ENCODE measurements at places on chromosomes 11 and 22.
A peak's percentile ranks its signal among the peaks of the same experiment; 100 is the strongest.

GRCh38 chr11:95517453-95517852 is 272.1 kb downstream of the FAM76B start:
- no peak for DNase-seq

- no peak for DNase-seq
These were observed 57.5 kb upstream of the THY1 start for GRCh38 chr11:119480380-119481020.

- DNase-seq, result no peak
These were observed 24.7 kb upstream of the TIMP3 start for GRCh38 chr22:32776802-32777201.

GRCh38 chr11:70128435-70128906 is 50.4 kb downstream of the ANO1 start:
- no peak for DNase-seq

- DNase-seq, result no peak
These were observed 9.5 kb downstream of the IRF7 start for GRCh38 chr11:606245-606644.

GRCh38 chr11:57515332-57516060 is at the start of gene SLC43A1:
TSS of gene SLC43A1 (minus strand) at chr11:57515702. CDS start at chr11:57514111, 1,591 bp downstream.
- peak; percentile 57 for DNase-seq
